ENCODE measurements at places on chromosomes 12 and 14.

DNA sequence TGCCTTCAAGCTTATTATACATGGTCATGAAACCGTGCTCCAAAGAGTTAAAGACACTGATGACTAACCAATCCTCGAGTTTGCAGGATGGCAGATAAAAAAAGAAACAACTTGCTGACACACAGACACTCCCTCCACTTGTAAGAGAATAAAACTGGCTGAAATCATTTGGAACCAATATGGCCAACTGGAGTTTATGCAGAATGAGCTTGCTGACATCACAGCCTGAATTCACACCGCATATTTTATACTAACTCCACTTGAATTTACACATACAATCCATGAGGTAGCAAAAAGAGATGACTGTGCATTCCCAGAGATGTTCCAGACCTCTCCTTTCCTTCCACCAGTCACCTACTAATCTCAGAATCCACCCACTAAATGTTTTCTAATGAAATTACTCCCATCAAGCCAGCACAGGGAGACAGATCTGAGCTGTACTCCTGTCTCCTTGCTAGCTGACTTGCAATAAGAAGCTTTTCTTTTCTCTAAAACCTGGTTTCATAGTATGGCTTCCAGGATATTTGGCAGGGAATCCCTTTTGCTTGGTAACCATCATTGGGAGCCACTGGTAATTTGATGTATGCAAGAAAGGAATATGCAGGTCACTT, 15.8 kb upstream of the PTPRR start:
- no peak for DNase-seq

DNA sequence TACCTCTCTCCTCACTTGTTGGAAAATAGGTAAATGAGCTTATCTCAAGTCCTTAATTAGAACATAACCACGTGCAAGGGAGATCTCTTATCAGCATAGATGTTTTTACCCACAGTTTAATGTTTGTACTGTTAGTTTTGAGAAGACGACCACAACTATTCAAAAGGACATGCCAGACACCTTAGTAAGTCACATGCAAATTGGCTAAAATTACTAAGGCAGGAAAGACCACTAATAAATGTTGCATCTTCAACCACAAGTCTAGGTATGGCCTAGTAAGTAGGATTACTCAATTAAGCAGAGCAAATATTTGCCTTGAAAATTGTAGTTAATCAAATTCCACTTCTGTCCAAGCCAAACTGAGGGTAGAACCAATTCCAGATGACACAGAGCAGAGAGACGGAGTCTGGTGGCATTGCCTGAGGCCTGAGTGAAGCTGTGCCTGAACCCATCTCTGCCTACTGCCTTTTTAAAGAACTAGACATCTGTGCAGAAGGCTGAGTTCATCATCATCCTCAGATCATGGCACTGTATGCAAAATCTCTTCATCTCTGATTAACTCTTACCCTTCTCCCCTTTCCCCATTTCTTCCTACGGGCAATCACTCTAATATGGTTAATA, 29.7 kb upstream of the CHST11 start:
- no peak for DNase-seq

DNA sequence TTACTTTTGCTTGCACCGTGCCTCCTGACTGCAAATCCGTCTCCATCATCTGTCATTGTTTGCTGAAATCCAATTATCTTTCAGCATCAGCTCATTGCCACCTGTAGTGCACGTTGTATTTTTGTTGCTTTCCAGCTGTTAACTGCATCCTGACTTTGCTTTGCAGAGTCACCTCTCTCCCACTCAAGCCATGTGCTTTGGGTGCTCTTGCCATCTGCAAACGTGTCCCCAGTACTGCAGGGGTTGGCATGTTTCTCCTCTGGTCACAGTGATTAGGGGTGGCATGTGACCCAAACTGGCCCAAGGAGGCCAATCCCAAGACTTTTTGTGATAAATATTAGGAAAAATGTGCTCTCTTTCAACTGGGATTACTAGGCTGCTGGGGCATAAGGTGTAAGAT, 10.5 kb upstream of the TMED2 start:
- no peak for DNase-seq

DNA sequence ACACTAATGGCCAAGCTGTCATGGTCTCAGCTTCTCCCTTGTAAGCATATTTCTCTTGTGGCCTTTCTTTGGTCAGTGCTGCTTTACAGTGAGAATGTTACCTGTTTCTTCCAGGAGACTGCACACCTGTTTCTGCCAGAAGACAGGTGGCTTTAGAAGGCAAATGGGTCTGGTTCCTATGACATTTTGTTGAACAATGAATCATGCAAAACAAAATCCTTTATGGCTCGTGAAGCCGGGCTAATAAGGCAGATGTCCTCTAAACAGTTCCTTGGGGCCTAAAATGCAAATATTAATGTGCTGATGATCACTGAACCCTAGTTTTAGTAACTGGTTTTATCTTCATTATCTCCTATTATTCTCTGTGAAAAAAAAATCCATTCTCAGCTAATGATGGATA, 927.6 kb downstream of the GALC start:
- DNase-seq = no peak

GRCh38 chr12:25433581-25434325, 119.3 kb downstream of the LMNTD1 start:
- no peak for DNase-seq

GRCh38 chr14:105067140-105067968, 2.1 kb upstream of the GPR132 start:
- DNase-seq = peak; percentile 66

DNA sequence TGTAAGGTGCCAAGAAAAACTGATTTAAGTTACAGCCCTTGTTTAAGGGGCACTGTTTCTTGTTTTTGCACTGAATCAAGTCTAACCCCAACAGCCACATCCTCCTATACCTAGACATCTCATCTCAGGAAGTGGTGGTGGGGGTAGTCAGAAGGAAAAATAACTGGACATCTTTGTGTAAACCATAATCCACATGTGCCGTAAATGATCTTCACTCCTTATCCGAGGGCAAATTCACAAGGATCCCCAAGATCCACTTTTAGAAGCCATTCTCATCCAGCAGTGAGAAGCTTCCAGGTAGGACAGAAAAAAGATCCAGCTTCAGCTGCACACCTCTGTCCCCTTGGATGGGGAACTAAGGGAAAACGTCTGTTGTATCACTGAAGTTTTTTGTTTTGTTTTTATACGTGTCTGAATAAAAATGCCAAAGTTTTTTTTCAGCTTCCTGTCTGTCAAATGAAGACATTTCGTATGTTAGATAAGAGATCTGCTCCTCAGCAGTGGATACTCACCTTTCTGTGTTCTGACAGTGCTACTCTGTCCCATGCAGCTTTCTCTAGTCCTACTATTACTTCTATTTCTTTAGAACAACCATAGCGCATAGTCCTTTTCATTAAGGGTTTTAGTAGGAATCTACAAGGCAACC, 1.2 kb upstream of the PA2G4 start:
- DNase-seq = no peak

- DNase-seq = no peak
Measured at GRCh38 chr12:55695349-55695748, 12.4 kb downstream of the ITGA7 start.

Measured in stimulated activated CD4-positive, alpha-beta T cell treated with anti-CD3 and anti-CD28 coated beads, Interleukin-12 subunit alpha, Interleukin-12 subunit beta, amount 100 ng/mL, for 48 hours (primary cell).